D721Med (cell line): ENCODE measurements at places on chromosomes 3 and 15.

- DNase-seq: no peak
Observed at GRCh38 chr3:4981294-4981664, 2.0 kb downstream of the BHLHE40 start.

GRCh38 chr15:34359416-34359815 is 7.6 kb downstream of the LPCAT4 start:
- DNase-seq: no peak

- no peak for DNase-seq
Observed at GRCh38 chr15:67917037-67917436, 77.2 kb upstream of the RNU6-1 start.

GRCh38 chr15:99306694-99307338 is 55.5 kb downstream of the LRRC28 start:
- no peak for DNase-seq

DNA sequence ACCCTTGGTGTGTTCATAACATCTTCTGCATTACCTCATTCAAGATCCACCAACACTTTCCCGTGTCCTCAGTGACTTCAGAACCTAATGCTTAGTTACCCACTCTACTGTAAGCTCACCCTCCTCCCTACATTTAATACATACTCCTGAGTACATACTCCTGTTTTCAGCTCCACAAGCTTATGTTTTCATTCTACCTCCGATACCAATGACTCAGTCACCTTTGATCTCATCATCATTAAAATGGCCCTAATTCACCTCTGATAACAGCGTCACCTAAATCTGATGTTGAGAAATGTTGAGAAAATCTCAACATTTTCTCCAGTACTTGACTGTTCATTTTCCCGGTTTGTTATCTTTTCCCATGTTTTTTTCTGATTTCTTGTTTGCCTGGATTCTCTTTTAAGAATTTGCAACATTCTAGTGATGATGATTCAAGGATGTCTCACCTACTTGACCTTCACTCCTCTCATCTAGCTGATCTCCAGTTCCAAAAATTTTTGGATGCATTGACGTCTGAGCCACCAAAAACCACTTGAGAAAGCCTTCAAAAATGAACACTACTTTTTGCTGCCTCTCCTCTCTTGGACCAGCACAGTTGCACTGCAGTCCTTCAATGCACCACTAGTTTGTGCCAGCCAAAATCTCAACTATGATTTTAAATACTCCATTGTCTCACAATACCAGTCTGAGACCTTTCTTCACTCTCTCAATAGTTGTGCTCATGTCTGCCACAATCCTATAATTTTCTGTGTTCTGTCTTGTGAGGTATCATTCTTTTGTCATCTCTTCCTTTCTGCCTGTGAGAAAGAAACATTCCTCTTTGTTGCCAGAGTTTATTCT is 220.7 kb upstream of the SEMA6D start:
- DNase-seq: no peak

DNA sequence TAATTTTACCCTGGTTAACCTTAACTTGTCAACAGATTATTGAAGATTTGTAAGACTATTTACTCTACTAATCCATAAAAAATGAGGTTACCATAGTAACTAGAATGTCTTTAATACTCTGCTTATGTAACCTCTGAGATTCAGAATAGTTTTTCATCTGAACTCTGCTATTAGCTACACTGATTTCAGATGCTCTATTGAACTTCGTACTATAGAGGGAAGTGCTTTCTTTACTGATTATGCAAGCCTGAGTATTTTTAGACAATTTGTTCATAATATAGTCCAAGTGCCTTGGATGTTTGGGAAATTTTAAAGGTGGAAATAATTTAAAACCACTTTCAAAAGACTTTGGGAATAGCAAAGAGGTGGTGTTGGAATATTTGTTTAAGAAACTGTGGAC is 107.9 kb upstream of the GBE1 start:
- no peak for DNase-seq

- DNase-seq: no peak
Observed at GRCh38 chr15:33149919-33150318, 44.6 kb downstream of the FMN1 start.

GRCh38 chr3:108409800-108410178 is 100.6 kb downstream of the MYH15 start:
- DNase-seq: no peak

DNA sequence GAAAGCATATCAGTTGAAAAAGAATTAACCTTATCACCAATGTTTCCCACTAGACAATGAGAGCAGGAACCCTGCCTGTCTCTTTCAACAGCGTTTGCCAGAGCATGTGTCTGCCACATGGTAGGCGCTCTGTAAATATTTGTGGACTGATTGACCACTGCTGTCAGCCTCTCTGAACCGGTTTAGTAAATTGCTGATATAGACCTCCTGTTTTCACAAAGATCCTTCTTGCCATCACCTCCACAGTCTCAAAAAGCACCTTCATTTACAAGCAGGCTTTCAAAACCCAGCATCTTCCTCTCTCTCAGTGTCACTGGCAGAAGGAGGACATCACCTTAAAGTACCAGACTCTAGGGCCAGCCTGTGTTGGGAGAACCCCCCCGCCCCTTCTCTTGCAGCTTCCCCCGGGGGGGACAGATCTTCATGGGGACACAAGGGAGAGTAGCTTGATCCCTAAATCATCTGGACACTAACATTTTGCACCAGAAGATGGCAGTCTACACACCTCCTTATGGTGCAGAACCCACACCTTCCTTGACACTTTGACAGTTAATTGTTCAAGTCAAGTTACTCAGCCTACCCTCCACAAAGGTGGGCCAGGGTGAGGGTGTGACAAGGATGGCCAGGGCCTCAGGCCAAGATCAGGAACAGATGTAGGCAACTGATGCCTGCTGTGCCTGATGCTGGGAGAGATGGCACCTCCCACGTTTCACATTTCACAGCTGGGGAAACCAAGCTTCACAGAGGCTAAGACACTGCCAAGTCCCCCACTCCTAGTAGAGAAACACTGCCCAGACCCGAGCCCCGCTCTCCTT is 37.8 kb upstream of the USP3 start:
- DNase-seq: peak; percentile 64

DNA sequence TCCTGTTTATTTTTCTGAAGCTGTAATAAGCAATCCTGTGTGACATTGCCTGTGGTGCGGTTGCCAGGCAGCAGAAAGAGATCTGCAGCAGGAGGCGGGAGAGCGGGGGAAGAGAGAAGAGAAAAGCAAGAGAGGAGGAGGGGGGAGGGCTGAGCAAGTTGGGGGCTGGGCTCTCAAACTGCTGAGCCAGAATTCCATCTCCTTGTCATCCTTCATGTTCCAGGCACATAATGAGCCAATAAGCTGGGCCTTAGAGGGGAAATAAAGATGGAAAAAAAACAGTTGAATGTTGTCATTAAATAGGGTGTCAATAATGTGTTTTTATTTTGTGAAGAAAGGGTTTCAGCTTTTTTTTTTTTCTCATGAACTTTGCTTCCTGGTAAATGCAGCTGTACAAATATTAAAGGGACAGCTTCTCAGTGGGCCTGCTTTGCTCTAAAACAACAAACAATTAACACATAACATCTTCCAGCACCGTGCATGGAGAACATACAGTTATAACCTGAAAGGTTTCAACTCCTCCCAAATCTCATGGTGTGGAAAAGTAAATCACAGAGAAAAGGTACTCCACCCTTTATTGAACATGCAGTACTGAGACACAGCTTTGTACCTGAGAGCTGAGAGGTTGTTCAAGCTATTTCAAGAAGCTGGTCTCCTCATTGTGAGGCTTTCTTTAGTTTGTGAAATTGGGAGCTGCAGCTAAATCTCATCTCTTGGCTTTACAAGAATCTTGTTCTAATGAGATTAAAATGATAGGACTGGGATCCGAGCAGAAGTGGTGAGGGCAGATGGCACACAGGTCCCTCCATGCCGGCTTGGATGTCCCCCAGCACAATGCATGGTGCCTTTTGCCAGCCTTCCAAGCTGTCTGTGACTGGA is 451.1 kb upstream of the KCNMB2 start:
- no peak for DNase-seq

GRCh38 chr3:58482917-58483636 is 8.8 kb upstream of the KCTD6 start:
- DNase-seq: no peak

DNA sequence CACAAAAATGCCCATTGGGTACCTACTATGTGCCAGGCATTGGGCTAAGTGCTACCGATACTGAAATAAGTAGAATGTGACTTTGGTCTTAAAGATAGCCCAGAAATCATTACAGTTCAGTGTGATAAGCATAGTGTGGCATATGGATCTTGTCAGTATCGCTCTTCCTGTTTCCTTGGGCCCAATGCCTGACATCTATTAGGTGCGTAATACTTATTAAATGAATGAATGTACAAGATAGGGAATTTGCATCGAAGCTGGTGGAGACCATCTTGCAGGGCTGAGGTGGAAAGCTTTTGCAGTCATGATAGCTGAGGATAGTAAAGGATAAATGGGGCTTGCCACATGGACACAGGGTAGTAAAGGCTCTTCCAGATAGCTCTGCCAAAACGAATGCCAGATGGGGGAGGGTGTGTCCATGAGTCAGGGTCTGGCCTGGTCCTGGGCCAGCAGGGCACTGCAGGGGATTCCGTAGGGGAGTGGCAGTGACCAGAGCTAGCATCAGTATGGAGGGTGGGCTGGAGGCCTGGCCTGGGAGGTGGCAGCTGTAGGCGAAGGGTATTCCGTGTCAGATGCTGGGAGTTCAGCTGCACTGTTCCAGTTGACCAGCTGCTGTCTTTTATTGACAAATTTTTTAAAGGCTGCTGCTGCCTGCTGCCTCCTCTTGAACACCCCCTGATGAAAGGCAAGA is 23.5 kb downstream of the TSEN2 start:
- no peak for DNase-seq

- DNase-seq: no peak
Observed at GRCh38 chr15:75043509-75044257, 20.3 kb downstream of the PPCDC start.

- DNase-seq: no peak
Observed at GRCh38 chr3:194422188-194422587, 23.1 kb upstream of the GP5 start.

- DNase-seq: no peak
Observed at GRCh38 chr3:188205992-188206416, 52.0 kb downstream of the LPP start.

GRCh38 chr3:180184816-180185215 is 148.1 kb upstream of the PEX5L start:
- DNase-seq: no peak

DNA sequence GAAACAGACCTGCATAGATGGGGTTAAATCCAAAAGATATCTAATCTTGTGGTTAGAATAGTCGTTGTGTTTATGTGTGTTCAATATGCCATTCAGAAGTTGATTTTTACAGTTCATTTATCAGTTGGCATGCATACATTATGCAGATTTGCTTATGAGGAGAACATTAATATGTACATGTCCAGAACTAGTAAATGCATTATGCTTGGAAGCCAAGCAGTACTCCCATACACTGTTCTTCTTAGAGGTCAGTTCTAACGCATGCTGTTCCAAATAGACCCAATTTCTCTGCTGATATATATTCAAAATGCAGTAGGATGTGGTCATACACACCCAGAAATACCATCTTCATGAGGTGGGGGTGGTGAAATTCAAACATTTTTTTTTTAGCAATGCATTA is 956 bp downstream of the FGF12 start:
- no peak for DNase-seq

- no peak for DNase-seq
Observed at GRCh38 chr3:13045904-13046568, 27.2 kb downstream of the IQSEC1 start.

GRCh38 chr3:12503126-12503957 is 19.1 kb downstream of the TSEN2 start:
- DNase-seq: no peak

DNA sequence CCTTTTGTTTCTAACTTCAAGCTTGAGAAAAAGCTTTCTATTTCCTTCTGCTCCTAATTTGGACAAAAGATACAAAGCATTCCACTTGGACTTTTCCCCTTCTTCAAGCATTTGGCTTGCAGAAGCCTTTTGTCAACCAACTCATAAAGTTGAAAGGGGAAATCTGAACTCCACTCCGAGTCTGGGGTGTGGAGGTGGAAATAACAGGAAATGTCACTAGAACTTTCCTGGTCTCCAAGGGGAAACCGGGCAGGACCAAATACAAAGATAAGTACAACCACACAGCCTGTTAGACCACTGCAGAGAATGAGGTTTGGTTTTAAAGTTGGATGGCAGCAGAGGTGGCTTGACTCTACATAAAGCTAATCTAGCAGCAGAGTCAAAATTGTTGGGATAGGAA is 4.2 kb upstream of the C3orf80 start:
- no peak for DNase-seq

GRCh38 chr3:11593318-11594034 is 50.2 kb downstream of the VGLL4 start:
- DNase-seq: no peak

- no peak for DNase-seq
Observed at GRCh38 chr3:50393061-50393460, 33.7 kb upstream of the TMEM115 start.

DNA sequence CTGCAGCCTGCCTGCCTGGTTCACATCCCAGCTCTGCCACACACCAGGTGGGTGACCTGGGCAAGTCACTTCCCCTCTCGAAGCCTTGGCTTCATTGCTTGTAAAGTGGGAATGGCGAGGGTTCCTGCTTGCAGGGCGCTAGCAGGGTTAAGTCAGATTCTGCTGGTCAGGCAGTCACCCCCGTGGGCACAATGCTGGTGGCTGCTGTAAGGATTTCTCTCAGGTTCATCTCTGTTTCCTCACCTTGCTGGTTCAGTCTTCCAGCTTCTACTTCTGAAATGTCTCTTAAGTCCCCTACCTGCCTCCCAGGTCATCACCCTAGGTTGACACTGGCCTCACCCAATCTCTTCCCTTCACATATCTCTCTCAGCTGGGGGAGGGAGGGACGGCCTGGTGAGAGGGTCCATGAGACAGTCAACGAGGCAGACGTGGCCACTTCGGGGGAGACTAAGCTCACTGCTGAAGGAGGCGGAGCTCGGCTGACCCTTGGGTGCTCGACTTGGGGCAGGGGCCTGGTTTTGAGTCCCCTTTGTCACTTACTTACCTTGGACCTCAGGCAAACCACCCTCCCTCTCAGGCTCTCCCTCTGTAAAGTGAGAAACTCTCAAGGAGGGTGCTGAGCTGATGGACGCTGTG is 11.5 kb downstream of the CTSH start:
- DNase-seq: no peak

GRCh38 chr3:128160661-128161060 is 7.4 kb downstream of the EEFSEC start:
- DNase-seq: no peak

GRCh38 chr3:56469141-56469540 is 874 bp upstream of the ERC2 start:
- no peak for DNase-seq

DNA sequence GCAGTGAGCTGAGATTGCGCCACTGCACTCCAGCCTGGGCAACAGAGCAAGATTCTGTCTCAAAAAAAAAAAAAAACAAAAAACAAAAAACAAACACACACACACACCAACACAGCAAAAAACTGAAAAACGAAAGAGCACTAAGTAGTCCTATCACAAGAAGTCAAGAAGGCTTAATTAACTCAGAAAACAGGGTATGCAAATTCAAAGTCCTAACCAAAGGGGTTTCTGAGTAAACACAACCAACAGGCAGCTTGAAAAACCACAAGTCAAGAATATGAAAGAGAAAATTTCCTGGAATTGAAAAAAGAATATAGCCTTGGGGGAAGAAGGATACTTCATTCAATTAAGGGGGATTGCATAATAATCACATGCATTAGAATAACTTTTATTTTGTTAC is 37.7 kb upstream of the PARP14 start:
- no peak for DNase-seq

- no peak for DNase-seq
Observed at GRCh38 chr3:4830586-4830914, 148.7 kb upstream of the BHLHE40 start.

GRCh38 chr3:73143401-73143800 is 81.9 kb downstream of the EBLN2 start:
- DNase-seq: no peak
